ENCODE measurements at places on chromosomes 5 and 9. TPM values are rescaled to one million over a fixed set of nuclear protein-coding genes. Genes with fewer than 3 reads are reported as not detected.

Gene PCDHGA9
- 10.1 TPM for polyA plus RNA-seq

DNA sequence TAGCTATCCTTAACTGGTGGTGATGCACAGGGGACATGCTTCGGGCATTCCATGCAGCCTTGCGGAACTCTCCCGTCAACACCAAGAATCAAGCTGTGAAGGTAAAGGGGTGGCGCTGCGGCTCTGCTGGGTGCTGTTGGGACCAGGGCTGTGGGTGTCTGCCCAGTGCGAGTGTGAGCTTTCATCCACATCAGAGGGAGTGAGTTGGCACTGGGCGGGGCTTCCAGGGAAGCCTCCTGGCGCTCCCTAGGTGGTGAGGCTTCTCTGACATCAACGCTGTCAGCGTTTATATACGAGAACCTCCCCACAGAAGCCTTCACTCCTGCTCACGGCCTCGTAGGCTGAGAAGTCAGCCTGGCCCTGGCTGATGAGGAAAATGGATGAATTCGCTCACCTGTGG is 11.7 kb downstream of the ARPC5L start:
- no peak for DNase-seq

GRCh38 chr5:74027732-74028338 is 401.8 kb downstream of the ARHGEF28 start:
- no peak for DNase-seq

- no peak for DNase-seq
These were observed 78.5 kb upstream of the PIP5K1B start for GRCh38 chr9:68626526-68626925.

Gene CCIN
- polyA plus RNA-seq, result 0.47 TPM

- DNase-seq, result no peak
These were observed 50.8 kb downstream of the CRB2 start for GRCh38 chr9:123406691-123407216.

- no peak for DNase-seq
These were observed 16.4 kb upstream of the GADD45G start for GRCh38 chr9:89588271-89588879.

GRCh38 chr5:34583167-34583566 is 73.0 kb upstream of the RAI14 start:
- no peak for DNase-seq

DNA sequence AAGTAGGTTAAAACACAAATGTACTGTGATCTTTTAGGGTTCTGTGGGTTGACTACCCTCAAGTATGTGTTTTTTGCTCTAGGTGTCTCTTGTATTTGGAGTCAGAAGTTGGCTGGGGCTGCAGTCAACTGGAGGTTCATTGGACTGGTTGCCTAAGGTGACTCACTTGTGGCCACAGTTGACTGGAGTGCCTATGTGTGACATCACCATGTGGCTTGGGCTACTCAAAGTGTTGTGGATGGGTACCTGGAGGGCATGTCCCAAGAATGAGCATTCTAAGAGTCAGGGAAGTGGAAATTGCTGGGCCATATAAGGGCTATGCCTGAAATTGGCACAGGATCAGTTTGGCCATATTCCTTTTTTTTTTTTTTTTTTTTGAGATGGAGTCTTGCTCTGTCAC is 27.4 kb downstream of the SNX30 start:
- DNase-seq, result no peak

- DNase-seq, result no peak
These were observed 35.3 kb upstream of the JMY start for GRCh38 chr5:79200573-79201183.

Measured in left renal pelvis (tissue), 4 donors.